Liver (tissue), 10 donors: ENCODE measurements at places on chromosomes 11 and 22.
A peak's percentile ranks its signal among the peaks of the same experiment; 100 is the strongest.

- no peak for DNase-seq
- H3K27me3 ChIP-seq, result no peaks in the 10 kb centered on the region
- no peak overlapping the region for H3K27ac ChIP-seq
- peaks cover 19% of the 10 kb centered on the region for H3K4me1 ChIP-seq
These were observed 6.1 kb upstream of the STIM1 start for GRCh38 chr11:3849297-3849874.

GRCh38 chr11:72112978-72113808, 698 bp upstream of the ANAPC15 start:
- H3K27ac ChIP-seq, result peak overlapping the region; percentile 98
- H3K4me1 ChIP-seq, result peaks cover 12% of the 10 kb centered on the region
- H3K4me3 ChIP-seq, result peak overlapping the region; percentile 46
- H3K36me3 ChIP-seq, result no peaks in the 10 kb centered on the region
- DNase-seq, result no peak

GRCh38 chr11:30285416-30286121, 37.3 kb upstream of the ARL14EP start:
- no peak overlapping the region for H3K4me3 ChIP-seq
- DNase-seq, result no peak
- no peaks in the 10 kb centered on the region for H3K27me3 ChIP-seq
- H3K27ac ChIP-seq, result no peak overlapping the region

GRCh38 chr11:128796270-128796669, 70.8 kb downstream of the KCNJ1 start:
- no peaks in the 10 kb centered on the region for H3K27me3 ChIP-seq
- H3K27ac ChIP-seq, result no peak overlapping the region
- no peak for DNase-seq
- H3K4me1 ChIP-seq, result no peaks in the 10 kb centered on the region
- H3K36me3 ChIP-seq, result no peaks in the 10 kb centered on the region

DNA sequence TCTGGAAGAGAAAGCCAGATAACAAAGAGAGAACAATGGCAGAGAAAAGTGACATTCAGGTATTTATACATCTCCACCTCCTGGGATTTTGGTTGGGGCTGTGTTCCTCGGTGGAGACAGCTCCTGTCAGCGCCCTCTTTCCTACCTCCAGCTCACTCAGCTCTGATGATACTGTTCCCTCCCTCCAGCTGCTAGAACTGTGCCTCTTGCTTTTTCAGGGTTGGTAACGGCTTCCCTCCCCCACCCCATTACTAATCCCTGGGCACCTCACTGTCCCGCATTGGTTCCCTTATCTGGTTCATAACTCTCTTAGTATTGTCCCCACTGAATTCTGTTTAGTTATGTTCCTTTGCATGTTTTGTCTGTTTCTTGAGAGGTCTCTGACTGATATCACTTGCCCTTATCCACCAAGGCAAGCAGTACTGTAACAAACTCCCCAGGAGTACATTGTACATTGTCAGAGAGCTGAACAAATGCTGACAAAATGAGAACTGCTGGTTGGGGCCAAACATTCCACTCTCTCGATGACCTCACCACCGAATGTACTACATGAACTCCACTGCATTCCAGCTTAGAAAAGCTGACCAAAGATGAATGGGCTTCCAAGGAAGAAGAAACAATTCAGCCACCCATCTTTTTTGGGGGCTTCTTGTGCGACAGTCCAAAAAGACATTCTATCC, 5.7 kb upstream of the FBXO3 start:
- H3K36me3 ChIP-seq, result no peaks in the 10 kb centered on the region
- no peak overlapping the region for H3K4me3 ChIP-seq
- DNase-seq, result no peak
- peaks cover 2% of the 10 kb centered on the region for H3K4me1 ChIP-seq
- H3K27me3 ChIP-seq, result no peaks in the 10 kb centered on the region

- H3K4me3 ChIP-seq, result no peak overlapping the region
- H3K27ac ChIP-seq, result no peak overlapping the region
- no peaks in the 10 kb centered on the region for H3K36me3 ChIP-seq
These were observed 24.6 kb downstream of the LRFN4 start for GRCh38 chr11:66881451-66881835.

DNA sequence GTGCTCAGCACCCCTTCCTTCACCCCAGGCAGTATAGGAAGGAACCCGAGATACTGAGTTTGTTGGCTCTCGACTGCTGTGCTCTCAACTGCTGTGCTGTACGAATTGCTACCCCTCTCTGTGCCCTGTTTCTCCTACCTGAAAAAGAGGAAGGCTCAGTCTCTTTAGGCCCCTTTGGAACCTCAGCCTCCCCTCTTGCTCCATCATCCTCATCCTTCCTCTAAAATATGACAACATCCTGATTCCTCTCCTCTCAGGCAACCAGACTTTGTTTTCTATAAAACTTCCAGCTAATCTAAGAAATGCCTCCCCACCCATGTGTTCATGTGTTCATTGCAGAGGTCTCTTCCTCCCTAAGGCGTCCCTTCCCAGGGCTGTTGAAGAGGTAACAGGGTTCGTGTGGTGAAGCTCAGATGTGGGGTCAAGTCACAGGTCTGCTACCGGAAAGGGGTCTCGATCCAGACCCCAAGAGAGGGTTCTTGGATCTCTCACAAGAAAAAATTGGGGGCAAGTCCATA, 35.5 kb upstream of the CD82 start:
- no peaks in the 10 kb centered on the region for H3K36me3 ChIP-seq
- no peak overlapping the region for H3K27ac ChIP-seq
- H3K4me3 ChIP-seq, result no peak overlapping the region
- no peaks in the 10 kb centered on the region for H3K4me1 ChIP-seq

DNA sequence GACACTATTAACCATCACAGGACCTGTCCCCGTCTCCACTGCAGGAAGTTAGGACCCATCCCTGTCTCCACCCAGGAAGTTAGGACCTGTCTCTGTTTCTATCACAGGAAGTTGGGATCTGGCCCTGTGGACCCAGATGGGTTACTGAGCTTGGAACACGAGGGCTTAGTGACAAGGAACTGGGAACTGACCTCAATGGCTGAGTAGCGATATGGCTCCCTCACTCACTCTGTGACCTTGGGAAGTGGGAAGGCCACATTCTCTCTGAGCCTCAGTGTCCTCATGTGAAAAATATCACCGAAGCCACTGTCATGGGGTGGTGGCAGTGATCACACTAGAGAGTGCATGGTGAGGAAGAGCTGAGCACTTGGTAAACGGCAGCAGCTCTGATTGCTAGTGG, 59.4 kb downstream of the FBLN1 start:
- H3K4me1 ChIP-seq, result no peaks in the 10 kb centered on the region
- H3K36me3 ChIP-seq, result no peaks in the 10 kb centered on the region
- H3K27ac ChIP-seq, result no peak overlapping the region
- no peak for DNase-seq

GRCh38 chr11:78131956-78132355, 7.5 kb downstream of the ALG8 start:
- no peaks in the 10 kb centered on the region for H3K36me3 ChIP-seq
- no peaks in the 10 kb centered on the region for H3K4me1 ChIP-seq
- DNase-seq, result no peak
- H3K4me3 ChIP-seq, result no peak overlapping the region
- H3K27me3 ChIP-seq, result no peaks in the 10 kb centered on the region

DNA sequence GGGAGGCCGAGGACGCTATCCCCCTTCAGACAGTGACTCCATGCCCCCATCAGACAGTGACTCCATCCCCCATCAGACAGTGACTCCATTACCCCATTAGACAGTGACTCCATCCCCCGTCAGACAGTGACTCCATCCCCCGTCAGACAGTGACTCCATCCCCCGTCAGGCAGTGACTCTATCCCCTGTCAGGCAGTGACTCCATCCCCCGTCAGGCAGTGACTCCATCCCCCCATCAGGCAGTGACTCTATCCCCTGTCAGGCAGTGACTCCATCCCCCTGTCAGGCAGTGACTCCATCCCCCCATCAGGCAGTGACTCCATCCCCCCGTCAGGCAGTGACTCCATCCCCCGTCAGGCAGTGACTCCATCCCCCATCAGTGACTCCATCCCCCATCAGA, 9.1 kb upstream of the TTLL8 start:
- DNase-seq, result no peak
- no peak overlapping the region for H3K4me3 ChIP-seq
- no peaks in the 10 kb centered on the region for H3K4me1 ChIP-seq
- no peak overlapping the region for H3K27ac ChIP-seq
- H3K27me3 ChIP-seq, result no peaks in the 10 kb centered on the region

DNA sequence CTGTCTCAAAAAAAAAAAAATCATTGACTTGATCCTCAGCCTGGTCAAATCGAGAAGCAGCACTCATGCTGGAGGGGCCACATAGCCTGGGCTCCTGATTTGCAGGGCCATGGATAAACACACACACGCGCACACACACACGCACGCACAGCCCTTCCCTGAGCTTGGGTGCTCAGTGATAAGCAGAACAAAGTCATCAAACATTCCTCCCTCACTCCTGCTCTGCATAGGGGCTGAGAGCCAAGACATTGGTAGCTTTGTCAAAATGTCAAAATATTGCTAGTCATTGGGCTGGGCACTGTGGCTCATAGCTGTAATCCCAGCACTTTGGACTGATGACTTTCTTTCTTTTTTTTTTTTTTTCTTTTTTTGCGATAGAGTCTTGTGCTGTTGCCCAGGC, 34.0 kb upstream of the A4GALT start:
- no peak for DNase-seq
- H3K27me3 ChIP-seq, result no peaks in the 10 kb centered on the region
- H3K27ac ChIP-seq, result no peak overlapping the region
- H3K4me1 ChIP-seq, result no peaks in the 10 kb centered on the region

DNA sequence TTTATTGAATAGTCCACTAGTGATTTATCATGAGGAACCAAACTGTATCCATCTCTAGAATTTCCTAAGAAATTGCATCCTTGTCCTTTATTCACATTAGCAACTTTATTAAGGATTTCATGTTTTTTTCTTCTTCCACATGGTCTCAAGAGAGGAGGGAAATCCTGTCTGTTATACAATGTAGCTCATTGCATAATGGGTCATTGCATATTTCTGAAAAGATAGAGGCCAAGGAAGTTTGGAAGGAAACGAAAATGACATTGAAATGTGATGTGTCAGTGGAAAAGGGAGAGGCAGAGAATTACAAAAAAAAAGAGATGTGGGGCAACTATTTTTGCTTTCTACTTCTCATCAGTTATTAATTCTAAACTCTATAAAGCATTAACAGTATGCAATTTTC, 353.1 kb downstream of the METTL15 start:
- no peak overlapping the region for H3K27ac ChIP-seq
- no peaks in the 10 kb centered on the region for H3K36me3 ChIP-seq
- no peaks in the 10 kb centered on the region for H3K4me1 ChIP-seq
- no peak for DNase-seq
- no peak overlapping the region for H3K4me3 ChIP-seq

- H3K4me3 ChIP-seq, result no peak overlapping the region
- peak overlapping the region; percentile 71 for H3K27ac ChIP-seq
- peaks cover 41% of the 10 kb centered on the region for H3K36me3 ChIP-seq
- H3K4me1 ChIP-seq, result peaks cover 47% of the 10 kb centered on the region
- H3K27me3 ChIP-seq, result no peaks in the 10 kb centered on the region
- DNase-seq, result no peak
These were observed 19.3 kb upstream of the ST3GAL4 start for GRCh38 chr11:126336138-126336541.

DNA sequence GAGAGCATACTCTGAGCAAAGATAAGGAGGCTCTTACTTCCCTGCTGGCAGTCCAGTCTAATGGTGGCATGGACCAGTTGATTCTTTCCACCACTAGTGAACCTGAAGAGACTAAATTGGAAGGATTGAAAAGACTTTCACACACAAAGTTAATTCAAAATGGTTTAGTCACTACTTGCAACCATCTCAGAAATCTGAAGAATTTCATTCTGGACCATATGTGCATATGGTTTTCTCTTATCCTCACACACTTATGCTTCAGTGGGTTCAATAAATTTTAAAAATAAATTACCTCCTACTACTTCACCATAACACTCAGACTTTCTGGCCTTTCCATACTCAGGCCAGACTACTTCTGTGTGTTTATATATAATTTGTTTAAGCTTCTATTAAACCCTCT, 44.7 kb downstream of the CADM1 start:
- DNase-seq, result no peak
- no peaks in the 10 kb centered on the region for H3K27me3 ChIP-seq
- no peaks in the 10 kb centered on the region for H3K36me3 ChIP-seq
- H3K27ac ChIP-seq, result no peak overlapping the region
- peaks cover 16% of the 10 kb centered on the region for H3K4me1 ChIP-seq

DNA sequence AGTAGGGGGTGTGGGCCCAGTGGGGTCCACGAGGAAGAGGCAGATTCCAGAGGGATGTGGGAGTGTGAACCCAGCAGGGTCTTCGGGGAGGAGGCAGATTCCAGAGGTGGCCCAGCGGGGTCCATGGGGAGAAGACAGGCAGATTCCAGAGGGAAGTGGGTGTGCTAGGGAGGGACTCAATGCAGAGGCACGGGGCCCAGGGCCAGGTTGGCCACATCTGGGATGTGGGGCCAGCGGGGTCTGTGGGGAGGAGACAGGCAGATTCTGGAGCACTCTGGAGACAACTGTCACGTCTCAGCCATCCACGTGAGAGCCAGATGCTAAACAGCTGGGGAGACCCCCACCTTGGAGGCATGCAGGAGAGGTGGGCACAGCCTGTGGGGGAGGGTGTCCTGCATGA, 582.6 kb downstream of the TBC1D22A start:
- DNase-seq, result no peak
- no peaks in the 10 kb centered on the region for H3K4me1 ChIP-seq
- H3K36me3 ChIP-seq, result no peaks in the 10 kb centered on the region
- H3K4me3 ChIP-seq, result no peak overlapping the region

- H3K27ac ChIP-seq, result no peak overlapping the region
- H3K4me3 ChIP-seq, result no peak overlapping the region
- DNase-seq, result no peak
- peaks cover 6% of the 10 kb centered on the region for H3K4me1 ChIP-seq
- no peaks in the 10 kb centered on the region for H3K27me3 ChIP-seq
These were observed 2.0 kb upstream of the ANKRD42 start for GRCh38 chr11:83191491-83191890.

- no peaks in the 10 kb centered on the region for H3K36me3 ChIP-seq
- no peaks in the 10 kb centered on the region for H3K4me1 ChIP-seq
- no peak overlapping the region for H3K27ac ChIP-seq
- no peak for DNase-seq
These were observed 9.5 kb upstream of the DKK3 start for GRCh38 chr11:12017865-12018453.

- no peak for DNase-seq
- no peak overlapping the region for H3K27ac ChIP-seq
- no peak overlapping the region for H3K4me3 ChIP-seq
- no peaks in the 10 kb centered on the region for H3K27me3 ChIP-seq
- no peaks in the 10 kb centered on the region for H3K36me3 ChIP-seq
These were observed 7.0 kb upstream of the POLA2 start for GRCh38 chr11:65254724-65255123.

GRCh38 chr11:135046556-135046955, 634.5 kb upstream of the B3GAT1 start:
- DNase-seq, result no peak
- H3K4me1 ChIP-seq, result no peaks in the 10 kb centered on the region
- no peak overlapping the region for H3K4me3 ChIP-seq
- no peak overlapping the region for H3K27ac ChIP-seq
- no peaks in the 10 kb centered on the region for H3K27me3 ChIP-seq

- H3K4me1 ChIP-seq, result no peaks in the 10 kb centered on the region
- peaks cover 9% of the 10 kb centered on the region for H3K27me3 ChIP-seq
- H3K27ac ChIP-seq, result no peak overlapping the region
- no peaks in the 10 kb centered on the region for H3K36me3 ChIP-seq
- no peak for DNase-seq
These were observed 32.9 kb upstream of the VWA5A start for GRCh38 chr11:124082371-124082770.
